T-helper 22 cell (primary cell): ENCODE measurements at places on chromosomes 5 and 9.

DNA sequence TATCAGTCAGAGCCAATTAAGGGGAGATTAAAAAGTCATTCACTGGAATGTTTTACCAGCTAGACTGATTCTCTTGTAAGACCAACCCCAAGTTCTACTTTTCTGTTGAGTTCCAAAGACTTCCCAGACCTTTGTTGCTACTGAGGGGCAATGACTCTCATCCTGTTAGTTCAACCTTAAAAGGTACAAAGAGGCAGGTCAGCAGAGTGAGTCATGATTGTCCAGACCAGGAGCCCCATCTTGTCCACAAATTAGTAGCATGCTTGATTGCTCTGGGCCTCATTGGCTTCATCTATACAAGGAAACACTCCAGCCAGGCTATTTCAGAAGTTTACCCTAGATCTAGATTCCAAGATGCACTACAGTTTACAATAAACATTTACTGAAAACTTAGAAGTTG, 79.9 kb upstream of the IL7R start:
- DNase-seq, result no peak

GRCh38 chr9:117561761-117562160, 142.4 kb upstream of the TLR4 start:
- no peak for DNase-seq

- DNase-seq, result no peak
Measured at GRCh38 chr5:77641963-77642737, 3.6 kb upstream of the OTP start.

- no peak for DNase-seq
Measured at GRCh38 chr5:81789033-81789432, 38.1 kb upstream of the SSBP2 start.

DNA sequence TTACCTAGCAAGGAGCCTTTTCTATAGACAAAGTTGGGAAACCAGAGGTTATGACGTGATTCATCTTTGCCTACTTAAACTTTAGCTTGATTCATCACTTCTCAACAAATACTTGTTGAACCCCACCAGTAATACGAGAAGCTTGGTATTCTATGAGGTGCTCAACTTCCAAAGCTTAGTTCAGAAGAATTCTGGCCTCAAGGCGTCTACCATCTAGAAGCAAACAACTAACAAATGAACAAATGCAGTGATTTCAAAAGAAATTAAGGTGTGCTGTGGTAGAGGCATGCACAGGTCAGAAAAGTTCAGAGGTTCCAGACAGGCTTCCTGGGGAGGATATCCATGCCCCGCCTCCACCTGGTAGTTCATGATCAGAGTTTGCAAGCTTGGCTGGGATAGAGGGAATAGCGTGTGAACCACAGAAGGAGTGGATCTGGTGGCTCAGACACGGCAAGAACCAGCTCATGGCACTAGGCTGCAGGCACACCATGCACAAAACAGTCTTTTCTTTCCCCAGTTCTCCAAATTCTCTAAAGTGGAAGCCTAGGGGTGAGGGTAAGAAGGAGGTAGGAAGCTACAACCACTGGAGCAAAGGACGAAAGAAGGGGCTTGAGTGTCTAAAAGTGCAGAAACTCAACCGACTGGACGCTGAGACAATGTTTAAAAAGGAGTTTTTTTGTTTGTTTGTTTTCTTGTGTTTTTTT, 473.0 kb downstream of the RAB3C start:
- no peak for DNase-seq

DNA sequence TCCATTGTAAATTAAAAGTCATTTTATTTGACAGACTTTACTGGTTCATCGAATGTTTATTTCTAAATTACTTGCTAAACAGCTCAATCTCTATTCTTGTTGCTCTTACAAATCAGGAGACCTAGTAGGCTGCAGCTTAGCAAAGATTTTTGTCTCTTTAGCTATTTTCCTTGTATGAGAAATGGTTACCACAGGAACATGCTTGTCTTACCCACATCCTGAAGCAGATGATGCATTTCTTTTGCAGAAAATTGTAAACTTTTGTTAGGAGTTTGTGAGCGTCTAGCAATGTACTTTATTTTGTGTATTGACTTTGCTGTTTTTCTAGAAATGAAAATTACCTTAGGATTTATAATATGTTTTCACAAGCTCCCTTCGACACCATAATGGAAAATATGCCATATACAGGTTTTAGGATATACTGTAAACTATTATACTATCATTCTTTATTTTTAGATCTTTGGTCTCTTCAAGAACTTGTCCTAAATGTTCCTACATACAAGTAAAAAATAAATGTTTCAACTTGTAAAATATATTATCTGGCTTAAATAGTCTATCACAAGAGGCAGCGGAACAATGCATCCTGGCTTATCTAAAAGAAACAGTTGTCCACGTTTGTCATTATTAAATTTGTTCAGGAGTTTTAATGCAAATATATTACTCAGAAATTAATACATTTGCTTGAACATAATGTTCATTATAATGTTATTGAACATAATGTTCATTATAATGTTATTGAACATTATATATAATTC, 54.1 kb downstream of the SPEF2 start:
- DNase-seq, result no peak

- no peak for DNase-seq
Measured at GRCh38 chr5:148911386-148911785, 85.0 kb downstream of the ADRB2 start.

DNA sequence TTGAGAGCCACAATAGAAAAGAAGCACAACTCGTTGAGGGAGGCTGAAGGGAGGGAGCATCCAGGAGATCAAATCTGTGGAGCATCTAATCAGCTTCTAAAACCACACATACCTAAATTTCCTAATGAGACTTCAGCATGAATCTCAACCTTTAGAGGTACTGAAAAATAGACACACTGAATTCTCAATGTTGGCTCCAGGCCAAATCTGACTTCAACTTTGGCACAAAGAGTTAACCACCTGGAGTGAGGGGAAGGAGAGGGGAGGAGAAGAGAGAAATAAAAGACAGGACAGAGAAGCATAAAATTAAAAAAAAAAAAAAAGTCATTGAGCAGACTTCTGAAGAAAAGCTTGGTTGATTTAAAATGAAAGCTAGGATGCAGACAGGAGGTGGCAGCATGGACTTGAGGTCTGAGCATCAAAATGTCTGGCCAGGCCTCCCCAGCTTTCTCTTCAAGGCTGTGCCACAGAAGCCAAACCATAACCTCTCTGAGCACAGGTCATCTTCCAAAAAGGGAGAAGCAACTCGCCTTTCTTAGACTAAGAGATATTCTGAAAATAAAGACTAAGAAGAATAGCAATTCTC, 205.6 kb downstream of the DENND1A start:
- DNase-seq, result no peak

DNA sequence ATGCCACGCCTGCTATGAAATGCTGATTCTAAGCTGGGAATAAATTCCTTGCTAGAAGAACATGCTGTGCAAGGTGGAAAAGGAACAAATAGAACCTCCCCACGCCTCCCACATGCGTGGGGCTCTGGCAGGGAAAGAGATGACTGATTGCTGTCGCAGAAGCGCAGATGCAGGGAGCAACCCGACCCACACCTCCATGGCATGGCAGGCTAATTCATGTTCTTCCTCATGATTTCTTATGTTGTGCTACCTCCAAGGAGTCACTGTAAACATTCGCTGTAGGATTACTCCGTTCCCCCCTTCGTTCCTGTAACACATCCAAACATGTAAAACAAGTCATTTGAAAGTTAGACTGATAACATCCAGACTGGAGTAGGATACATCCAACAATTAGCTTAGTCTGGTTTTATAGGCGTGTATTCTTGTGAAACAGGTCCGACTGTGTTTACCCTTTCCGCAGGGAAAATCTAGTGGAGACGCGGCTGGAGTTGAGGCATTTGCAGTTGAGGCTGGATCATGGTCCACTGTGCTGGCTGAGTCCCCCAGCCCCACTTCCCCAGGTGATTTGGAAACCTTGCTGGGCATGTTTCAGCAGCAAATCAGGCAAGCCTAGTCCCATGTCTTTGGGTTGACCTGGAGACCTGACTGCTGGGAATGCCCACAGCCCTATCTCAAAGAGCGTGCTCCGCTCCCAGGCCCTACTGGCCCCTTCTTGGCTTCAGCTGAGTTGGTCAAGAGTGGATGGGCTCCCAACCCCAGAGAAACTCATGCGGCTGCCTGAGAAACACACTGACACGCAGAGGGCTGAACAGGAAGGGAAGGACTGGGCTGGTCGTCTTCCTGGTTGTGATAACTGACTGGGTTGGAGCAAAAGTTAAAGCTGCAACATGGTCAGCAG, 24.8 kb upstream of the ANKRD33B start:
- no peak for DNase-seq

GRCh38 chr9:95092262-95093072, 225.0 kb downstream of the FANCC start:
- DNase-seq, result no peak

- no peak for DNase-seq
Measured at GRCh38 chr5:61820836-61821235, 485.2 kb upstream of the KIF2A start.

GRCh38 chr5:15249152-15249551, 250.8 kb upstream of the FBXL7 start:
- DNase-seq, result no peak

DNA sequence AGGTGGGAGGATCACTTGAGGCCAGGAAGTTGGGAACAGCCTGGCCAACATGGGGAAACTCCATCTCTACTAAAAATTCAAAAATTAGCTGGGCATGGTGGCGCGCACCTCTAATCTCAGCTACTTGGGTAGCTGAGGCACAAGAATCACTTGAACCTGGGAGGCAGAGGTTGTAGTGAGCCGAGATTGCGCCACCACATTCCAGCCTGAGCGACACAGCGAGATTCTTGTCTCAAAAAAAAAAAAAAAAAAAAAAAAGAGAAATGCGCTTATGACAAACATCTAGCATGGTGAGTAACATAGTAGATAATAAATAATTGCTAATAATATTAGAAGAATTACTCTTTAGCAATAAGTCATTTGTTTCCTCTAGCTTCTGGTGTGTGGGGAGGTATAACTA, 25.9 kb downstream of the RUSC2 start:
- DNase-seq, result no peak

DNA sequence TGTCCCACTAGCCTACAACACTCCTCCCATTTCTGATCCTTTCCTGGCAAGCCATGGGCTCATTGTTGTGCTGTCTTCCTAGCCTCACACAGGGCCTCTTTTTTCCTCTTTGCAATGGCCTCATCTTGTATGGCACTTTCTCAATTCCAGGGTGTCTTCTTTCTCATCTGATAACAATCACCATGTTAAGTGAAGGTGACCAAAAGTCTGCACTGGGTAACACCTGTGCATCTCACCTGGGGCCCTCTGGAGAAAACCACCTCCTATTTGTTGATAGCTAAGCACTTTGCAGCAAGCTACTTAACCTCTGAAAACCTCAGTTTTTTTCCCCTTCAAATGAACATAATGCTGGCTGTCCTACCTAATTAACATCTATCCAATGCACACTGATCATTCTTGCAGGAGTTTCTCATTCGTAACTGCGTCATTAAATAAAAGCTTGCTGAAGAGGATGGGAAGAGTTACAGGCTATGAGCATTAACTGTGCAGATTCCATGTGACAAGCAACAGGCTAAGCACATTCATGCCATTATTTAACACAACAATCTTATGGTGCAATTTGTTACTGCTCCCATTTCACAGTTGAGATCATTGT, 60.1 kb upstream of the STK32A start:
- no peak for DNase-seq

DNA sequence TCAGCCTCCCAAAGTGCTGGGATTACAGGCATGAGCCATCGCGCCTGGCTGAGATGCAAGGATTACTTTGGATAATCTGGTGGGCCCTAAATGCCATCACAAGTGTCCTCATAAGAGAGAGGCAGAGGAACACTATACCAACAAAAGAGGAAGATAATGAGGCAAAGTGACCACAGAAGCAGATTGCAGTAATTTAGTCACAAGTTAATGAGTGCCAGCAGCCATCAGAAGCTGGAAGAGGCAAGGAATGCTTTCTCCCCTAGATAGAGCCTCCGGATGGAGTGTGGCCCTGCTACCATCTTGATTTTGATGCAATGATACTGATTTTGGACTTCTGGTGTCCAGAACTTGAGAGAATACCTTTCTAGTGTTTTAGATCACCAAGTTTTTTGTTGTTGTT, 122.3 kb downstream of the SPATA31D1 start:
- no peak for DNase-seq

GRCh38 chr5:75513841-75514240, 2.1 kb downstream of the POLK start:
- DNase-seq, result no peak

DNA sequence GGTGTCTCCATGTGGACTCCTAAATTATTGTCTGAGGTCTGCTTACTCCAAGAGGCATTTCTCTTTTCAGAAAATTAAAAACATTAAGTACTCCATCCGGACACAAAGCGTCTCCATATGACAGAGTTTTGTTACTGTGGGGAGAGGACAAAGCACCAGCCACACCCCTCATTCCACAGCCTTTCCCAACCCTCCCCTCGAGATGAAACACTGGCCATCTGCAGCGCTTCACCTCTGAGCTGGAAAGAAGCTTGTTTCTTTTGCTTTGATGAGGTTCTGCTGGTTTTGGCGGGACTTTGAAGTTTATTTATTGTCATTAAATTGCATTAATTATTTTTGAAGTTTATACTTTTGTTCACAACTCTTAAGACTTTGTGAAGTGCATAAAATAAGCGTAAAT, 27.6 kb upstream of the NKD2 start:
- no peak for DNase-seq

DNA sequence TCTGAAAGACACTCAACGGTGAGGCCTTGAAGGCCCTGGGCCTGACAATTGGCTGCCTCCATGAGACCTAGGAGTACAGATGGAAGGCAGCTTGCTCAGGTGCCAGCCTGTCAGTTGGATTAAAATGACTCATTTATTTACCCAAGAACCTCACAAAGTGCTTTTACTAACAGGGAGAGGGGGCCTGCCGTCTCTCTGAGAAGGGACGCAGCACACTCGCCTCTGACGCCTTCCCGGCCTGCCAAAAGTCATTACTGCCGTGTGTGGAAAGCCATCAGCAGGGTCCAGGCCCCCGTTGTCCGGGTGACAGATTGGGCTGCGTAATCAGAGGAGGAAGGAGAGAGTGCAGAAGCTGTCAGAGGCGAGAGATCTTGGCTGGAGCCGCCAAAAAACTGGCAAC, 32.4 kb downstream of the DDX31 start:
- no peak for DNase-seq

DNA sequence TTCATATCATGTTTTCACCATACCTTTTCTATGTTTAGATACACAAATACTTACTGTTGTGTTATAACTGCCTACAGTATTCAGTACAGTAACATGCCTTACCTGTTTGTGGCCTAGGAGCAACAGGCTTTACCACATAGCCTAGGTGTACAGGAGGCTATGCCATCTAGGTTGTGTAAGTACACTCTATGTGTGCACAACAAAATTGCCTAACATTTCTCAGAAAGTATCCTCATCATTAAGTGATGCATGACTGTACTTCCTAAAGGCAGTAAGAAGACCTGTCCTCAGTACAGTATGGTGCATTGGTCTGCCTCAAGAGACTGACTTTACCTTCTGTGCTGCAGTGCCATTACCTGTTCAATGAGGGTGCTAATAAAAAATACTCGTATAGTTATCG, 7.9 kb downstream of the TXN start:
- no peak for DNase-seq

- no peak for DNase-seq
Measured at GRCh38 chr5:163135849-163136248, 301.5 kb upstream of the CCNG1 start.

- no peak for DNase-seq
Measured at GRCh38 chr5:173396311-173396993, 68.2 kb upstream of the STC2 start.
